CD4-positive, alpha-beta T cell treated with Interleukin-1 beta for 1 hour (primary cell): ENCODE measurements at places on chromosomes 11 and 22.

DNA sequence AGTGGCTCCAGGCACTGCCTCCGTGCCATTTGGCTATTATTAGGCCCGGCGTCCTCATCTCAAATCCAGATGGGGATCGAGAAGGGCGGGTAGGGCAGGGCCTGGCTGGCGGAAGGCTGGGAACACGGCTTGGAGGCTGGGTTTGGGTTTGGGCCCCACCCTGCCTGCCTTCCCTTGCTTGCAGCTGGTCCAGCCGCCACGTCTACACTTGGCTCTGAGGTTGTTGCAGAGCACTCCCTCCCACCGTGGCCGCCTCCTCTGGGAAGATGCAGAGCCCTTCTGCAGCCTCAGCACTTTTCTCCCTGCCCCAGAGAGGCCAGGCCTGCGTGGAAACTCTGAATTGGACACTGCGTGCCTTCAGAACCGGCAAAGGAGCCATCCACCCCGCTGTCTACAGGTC lies 5.2 kb upstream of the SMTN start:
- no peak for DNase-seq

DNA sequence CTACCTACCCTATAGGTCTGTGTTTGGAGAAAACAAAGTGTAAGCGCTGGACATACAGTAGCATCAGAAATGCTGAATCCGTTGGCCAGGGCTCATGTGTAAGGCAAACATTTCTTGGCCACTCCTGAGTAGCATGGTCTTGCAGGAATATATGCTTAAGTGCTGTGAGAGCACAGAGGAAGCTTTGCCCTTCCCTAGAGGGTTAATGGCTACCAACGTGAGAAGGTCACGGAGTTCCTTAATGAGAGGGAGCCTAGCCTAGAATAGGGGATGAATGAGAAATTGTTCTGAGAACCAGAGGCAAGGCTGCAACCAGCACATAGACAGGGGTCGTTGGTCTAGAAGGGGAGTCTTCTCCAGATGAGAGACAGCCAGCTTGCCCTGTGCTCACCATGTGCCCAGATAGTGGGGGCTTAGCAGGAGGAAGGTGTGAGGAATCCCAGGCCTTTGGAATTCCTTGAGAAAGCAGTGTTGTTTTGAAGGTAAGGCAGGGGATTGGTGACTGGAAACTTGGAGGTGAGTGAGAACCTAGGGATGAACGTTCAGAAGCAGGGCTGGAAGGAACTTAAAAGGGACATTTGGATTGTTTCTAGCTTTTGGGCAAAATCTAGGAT lies 29.5 kb downstream of the RCOR2 start:
- no peak for DNase-seq

DNA sequence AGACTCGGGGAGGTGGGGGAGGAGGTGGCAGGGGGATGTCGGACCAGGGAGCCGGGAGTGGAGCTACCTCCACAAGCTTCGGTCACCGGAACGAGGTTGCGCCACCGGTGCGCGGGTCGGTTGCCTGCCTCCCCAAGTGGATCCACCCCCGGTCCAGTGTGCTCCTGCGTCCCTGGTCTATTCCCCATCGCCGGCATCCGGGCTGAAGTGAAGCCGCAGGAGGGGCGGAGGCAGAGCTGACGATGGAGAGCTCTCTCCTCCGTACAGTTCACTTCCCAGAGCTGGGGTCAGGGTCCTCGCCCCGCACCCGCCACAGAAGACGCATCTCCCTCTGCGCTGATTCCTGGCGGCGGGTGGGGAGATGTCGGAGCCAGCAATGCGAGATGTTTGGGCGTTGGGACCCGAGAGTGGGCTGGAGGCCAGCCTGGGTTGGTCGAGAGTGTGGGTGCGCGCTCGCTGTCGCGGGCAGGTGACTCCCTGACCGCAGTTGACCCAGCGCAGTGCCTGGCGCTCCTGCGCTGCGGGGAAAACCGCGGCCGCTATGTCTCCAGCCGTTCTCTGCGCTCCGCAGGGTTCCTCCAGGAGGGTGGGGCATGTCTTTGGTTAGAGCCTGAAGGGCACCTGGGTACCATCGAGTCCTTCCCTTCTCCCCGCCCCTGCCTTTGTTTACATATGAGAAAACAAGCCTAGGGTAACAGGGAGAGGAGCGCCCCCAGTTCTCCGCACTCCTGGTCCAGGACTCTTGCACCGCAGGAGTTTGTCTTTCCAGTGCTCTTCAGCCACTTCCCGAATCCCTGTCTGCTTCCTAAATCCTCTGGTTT lies 1.7 kb downstream of the C11orf96 start:
- no peak for DNase-seq

GRCh38 chr11:13210424-13210823 lies 67.2 kb upstream of the BMAL1 start:
- DNase-seq, result peak; percentile 15

- no peak for DNase-seq
Observed at GRCh38 chr11:30481796-30482195, 104.4 kb downstream of the MPPED2 start.

- no peak for DNase-seq
Observed at GRCh38 chr22:27127911-27128310, 470.5 kb downstream of the MIAT start.

DNA sequence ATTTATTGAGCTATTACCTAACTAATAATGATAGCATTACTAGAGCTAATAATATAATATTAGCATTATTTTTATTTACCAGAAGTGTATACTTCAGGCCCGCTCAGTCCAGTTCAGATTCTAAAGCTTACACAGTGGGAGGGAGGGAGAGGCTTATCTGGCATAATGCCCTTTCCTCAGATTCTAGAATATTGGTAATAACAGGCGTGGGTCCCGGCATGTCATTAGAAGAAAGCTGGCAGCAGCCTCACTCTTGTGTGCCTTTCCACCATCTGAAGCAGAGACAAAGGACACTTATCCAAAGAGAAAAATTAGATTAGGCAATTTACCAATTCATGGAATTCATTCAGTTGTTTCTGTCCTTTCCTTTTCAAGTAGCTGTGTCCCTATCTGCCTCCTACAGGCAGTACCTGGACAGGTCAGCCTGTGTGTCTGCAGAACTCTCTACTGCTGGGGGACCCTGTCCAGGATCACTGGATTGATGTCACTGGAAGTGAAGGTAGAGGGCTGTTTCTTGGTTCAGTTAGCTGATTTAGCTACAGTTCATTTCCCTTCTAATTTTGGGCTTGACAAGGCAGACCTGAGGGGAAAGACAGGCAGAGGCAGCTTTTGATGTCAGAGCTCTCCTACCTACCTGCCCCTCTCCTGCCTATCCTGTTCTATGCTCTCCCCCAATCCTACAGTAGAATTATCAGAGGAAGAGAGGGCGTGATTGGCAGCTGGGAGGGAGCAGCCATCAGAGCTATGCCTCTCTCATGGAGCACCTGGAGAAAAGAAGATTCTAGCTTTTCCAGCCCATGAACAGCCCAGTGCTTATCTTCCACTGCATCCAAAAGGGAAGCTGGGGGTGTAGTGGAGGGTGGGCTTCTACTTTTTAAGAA lies 20.3 kb upstream of the CCDC90B start:
- no peak for DNase-seq

DNA sequence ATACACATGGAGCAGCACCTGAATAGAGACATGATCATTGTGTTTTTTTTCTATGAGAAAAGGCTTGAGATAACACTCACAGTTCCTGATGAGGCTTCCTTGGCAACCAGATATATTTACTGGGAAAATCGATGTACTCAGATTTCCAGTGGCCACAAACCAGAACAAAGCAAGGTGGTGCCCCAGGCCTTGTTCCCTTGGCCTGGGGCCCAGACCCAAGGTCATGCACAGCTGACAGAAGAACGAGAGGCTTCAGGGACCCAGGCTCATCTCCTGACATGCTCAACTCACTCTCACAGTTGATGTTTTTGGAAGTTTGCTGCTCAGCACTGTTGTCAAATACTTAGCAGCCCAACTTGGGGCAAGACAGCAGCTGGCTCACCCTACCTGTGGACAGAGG lies 281.8 kb downstream of the NTM start:
- DNase-seq, result no peak

DNA sequence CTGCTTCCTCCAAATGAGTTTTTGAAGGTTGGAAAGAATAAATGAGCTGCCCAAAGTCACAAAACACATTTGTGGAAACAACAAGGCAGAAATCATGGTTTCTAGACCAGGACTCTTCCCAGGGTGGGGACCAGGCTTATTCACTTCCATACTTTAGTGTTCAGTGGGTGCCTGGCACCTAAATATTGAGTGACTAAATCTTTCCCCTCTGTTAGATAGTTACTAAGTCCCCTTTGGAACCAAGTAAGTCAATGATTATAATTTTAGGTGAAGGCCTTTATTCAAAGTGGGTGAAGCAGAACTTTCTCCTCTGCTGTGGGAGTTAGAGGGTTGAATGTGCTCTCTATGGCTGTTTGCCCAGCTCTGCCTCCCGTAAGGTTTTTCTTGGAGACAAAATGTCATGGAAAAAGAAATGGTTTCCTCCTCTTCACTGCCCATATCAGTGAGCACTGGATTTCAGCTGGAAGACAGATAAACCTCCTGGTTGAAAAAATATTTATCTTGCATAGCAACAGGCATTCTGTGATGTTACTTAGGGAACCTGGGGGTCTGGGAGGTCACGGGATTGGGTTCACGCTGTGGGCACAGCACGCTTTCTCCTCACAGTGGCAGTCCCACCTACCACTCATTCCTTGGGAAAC lies 117.8 kb downstream of the CCDC81 start:
- DNase-seq, result no peak

DNA sequence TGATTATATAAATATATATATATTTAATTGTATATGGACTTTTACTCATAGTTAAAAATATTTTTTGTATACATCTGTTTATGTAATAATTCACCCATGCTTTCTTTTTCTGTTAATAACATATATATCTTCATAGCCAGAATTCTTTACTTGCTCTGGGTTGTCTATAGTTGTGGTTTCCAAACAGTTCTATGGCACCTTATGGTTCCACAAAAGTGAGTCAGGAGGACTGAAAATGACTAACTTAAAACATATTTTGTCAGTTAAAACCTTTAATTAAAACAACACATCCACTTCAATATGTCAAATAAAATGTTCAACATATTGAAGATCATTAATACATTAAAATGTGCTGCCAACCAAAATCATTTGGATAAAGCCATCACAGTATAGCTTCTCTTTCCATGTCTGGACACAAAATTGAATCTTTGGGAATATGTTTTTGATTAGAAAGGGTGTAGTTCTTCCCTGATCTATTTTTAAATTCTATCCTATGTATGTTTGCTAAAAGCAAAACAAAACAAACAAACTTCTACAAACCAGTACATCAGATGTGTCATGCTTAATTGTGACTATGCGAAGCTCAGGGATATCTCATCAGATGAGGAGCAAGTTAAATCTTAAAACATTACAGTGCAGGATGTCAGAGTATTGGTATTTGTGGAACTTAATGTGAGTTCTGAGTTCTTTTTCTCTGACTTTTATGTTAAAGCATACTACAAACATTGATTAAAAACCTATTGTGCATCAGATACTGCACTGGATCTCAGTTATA lies 1488.4 kb upstream of the TENM4 start:
- no peak for DNase-seq

GRCh38 chr11:75388386-75389275 lies 10.7 kb upstream of the RPS3 start:
- DNase-seq, result peak; percentile 77

DNA sequence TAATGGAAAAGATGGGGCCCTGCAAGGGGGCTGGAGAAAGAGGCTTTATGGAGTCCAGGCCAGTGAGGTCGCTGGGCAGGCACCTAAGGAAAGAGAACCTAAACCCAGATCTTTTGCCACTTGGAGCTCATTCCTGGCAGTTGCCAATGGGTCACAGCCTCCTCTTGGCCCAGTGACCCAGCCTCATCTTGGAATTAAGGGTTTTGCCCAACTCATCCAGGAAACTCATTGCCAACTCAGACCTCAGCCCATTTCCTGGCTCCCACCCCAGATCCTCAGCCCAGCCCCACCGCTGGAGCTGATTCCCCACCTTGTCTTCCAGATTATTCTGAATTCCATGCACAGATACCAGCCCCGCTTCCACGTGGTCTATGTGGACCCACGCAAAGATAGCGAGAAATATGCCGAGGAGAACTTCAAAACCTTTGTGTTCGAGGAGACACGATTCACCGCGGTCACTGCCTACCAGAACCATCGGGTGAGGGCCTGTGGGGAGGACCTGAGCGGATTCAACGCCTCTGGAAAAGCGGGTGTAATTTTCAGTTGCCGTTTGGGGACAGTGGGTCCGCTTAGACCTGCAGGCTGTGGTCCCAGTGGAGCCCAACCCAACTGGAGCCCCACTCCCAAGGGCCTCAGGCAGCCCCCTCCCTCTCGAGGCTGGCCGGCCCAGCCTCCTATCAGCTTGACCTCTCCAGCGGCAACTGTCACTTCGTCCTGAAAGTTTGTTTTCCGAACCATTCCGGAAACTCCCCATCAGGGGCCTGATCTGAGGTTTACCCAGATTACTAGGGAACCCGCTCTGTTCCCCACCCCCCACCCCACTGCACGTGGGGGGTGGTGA lies 4.3 kb downstream of the TBX1 start:
- no peak for DNase-seq

DNA sequence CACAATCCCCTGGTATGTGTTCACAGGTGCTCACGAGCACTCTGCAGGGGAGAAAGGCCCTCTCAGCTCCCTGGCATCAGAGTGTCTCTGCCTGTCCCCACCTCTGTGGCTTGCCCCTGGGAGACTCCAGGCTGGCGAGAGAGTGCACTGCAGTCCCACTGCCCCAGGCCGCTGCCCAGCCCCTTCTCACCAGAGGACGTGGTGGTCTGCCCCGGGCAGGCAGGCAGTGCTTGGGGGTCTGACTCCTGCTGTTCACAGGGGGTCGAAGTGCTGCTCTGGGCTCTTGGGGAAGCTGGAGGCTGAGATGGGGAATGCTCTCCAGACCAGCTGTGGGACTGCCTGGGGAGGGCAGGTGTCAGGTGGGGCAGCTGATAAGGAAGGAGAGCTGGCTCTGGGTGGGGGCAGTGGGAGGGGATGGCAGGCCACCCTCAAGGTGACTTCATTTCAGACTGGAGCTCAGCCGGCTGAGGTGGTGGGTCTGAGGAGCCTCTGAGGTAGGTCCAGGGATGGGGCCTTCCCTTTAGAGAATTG lies 151.0 kb upstream of the B3GAT1 start:
- DNase-seq, result no peak

GRCh38 chr22:20089977-20090729 lies 10.1 kb downstream of the DGCR8 start:
- no peak for DNase-seq

GRCh38 chr22:31602259-31602952 lies 59.6 kb downstream of the PISD start:
- DNase-seq, result no peak

DNA sequence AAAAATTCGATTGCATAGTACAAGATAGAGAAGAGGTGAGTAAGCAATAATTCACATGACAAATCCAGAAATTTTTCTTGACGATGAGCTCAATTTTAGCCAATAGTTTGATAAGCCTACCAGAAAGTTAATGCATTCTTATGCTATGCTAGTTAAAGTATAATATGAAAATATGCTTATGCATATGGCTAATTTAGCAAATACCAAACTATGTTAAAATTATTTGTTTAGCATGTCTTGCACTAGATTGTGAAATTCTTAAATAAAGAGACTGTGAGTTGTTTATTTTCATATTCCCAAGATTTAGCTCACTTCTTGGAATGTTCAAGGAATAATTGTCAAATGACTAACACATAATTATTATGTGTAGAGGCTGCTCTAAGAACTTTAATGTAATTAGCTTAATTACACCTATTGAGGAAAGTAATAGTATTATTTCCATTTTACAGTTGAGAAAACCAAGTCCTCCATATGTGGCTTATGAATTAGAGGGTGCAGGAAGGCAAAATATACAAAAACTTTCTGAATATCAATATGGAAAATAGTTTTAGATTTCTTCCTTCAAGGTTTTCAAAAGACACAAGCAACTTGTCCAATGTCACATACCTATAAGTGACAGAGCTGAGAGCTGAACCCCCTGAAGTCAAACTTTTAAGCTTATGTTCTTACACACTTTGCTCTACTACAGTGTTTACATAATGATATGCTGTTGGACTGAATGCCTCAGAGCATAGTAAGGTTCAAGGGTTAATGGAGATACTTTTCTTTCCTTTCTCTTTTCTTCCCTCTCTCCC lies 45.9 kb upstream of the ARHGAP20 start:
- DNase-seq, result no peak
